Anterior cingulate cortex (tissue), 58 donors: ENCODE measurements at places on chromosomes 13 and 19.

GRCh38 chr13:22235950-22236290, 565.0 kb downstream of the FGF9 start:
- no peak for DNase-seq

- no peak for DNase-seq
Measured at GRCh38 chr13:98730441-98730840, 22.0 kb downstream of the SLC15A1 start.

- DNase-seq: no peak
Measured at GRCh38 chr19:7417671-7418324, 69.1 kb downstream of the ARHGEF18 start.

DNA sequence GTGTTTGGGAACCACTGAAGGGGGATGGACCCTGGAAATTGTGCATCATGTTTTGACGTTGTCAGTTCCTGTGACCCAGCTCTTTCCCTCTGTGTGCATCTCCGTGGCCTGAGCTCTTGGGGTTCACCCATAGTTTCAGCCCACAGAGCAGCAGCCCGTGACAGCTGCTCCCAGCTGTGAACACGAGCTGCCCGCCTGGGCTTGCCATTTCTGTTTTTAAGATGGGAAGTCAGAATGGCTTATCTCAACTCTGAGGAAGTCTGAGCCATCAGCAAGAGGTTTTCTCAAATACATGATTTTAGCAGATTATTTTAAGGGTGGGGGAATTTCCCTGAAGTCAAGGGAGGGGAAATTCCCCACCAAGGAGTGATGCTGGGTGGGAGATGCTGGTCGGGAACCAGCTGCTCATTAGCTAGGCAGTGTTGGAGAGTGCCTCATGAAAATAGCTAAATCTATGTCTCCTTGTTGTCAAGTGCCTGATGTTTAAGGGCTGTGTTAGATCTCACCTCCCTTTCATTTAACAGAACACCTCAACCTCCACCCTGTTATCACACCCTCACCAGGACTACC, 34.8 kb upstream of the C1QTNF9 start:
- peak; percentile 41 for DNase-seq

GRCh38 chr13:69951412-69951811, 156.2 kb upstream of the ATXN8OS start:
- no peak for DNase-seq

- DNase-seq: no peak
Measured at GRCh38 chr13:80618781-80619180, 277.9 kb upstream of the SPRY2 start.

GRCh38 chr19:55116859-55117662, at the start of gene PPP1R12C:
PPP1R12C (minus strand) TSS chr19:55117637; CDS start chr19:55117543, 94 bp downstream.
- DNase-seq: no peak

DNA sequence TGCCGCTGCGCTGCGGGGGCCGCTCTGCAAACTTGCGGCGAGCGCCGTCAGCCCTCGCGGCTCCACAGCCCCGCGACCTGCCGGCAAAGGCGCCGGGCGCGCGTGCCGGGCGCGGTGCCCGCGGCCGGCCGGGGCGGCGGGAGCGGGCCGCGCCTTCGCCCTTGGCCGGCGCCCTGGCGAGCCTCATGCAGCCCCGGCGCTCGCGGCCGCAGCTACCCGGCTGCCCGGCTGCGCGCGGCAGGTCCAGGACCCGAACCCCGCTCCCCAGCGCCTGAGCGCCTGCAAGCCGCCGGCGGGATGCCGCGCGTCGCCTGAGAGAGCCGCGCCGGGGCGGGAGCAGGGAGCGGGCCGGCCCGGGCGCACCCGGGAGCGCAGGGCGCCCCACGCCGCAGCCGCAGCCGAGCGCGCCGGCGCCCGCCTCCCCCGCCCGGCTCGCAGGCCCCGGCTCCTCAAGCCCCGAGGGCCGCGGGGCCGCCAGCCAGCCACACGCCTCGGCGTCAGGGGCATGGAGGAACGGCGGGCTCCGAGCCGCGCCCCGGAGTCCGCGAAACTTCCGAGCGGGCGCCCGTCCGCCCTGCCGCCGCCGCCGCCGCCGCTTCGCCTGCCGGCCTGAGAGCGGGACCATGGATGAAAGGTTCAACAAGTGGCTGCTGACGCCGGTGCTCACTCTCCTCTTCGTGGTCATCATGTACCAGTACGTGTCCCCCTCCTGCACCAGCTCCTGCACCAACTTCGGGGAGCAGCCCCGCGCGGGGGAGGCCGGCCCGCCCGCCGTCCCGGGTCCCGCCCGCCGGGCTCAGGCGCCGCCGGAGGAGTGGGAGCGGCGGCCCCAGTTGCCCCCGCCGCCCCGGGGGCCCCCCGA, 564 bp downstream of the HS6ST3 start:
- no peak for DNase-seq

GRCh38 chr19:38713227-38713649, 31.0 kb downstream of the CAPN12 start:
- DNase-seq: no peak

- no peak for DNase-seq
Measured at GRCh38 chr19:14471436-14472187, 3.5 kb downstream of the PTGER1 start.

DNA sequence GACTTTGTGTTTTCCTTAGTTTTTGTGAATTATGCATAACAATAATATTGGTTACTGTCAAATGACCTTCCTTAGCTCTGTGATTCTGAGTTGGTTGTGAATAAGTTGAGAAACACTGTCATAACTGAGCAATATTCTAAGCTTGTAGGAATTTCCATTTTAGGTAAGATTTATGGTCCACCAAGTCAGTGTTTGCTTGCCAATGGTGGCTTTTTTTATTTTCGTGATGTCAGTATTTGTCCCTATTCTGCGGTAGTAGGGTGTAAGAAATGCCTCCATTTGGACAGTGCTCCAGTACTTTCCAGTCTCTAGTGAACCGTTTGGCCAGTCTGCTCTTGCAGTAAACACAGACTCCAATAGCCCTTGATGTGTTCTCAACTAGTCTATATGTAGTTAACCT, 94.7 kb downstream of the FRY start:
- DNase-seq: no peak

- DNase-seq: no peak
Measured at GRCh38 chr19:18989316-18989715, 44.0 kb downstream of the SUGP2 start.

DNA sequence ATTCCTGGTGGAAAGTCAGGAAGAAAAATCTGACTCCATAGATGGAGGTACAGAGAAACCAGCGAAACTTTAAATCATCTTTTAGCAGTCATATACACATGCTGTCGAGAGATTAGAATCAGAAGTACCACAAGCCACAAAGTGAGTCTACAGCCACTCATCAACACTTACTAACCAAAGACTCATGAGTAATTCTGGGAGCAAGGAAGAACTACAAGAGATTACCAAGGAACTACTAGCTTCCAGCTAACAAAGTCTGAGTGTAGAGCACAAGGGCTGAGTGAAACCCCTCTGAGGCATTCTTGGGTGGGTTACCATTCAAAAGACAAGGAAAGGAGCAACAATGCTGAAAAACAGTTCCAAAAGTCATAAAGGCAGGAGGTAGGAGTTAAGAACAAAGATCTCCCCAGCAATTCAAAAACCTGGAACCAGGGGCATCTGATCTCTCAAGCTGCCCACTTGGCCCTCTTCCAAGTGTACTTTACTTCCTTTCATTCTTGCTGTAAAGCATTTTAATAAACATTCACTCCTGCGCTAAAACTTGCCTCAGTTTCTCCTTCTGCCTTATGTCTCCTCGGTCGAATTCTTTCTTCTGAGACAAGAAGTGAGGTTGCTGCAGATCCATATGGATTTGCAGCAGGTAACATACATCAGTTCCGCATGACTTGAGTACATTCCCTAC, 13.0 kb downstream of the RBM26 start:
- no peak for DNase-seq

DNA sequence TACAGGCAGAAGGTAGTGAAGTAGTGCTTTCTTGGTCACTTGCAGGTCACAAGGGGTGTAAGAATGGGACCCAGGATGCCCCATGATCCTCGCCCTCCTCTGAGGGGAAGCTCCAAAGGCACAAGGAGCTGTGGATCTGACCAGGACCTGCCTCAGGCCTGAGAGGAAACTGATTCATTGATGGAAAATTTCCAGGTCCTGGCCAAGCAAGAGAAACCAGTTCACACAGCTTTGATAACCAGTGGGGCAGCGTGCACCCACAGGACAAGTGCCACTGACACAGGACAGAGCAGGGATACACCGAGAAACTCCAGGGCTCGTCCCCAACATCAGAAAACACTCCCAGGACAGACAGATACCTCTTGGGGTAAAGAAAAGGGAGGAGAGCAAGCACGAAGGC, 177.1 kb downstream of the RBM26 start:
- DNase-seq: no peak

GRCh38 chr13:39822437-39822836, 167.0 kb downstream of the COG6 start:
- DNase-seq: no peak

- no peak for DNase-seq
Measured at GRCh38 chr13:50509167-50509566, 334.3 kb downstream of the DLEU7 start.

DNA sequence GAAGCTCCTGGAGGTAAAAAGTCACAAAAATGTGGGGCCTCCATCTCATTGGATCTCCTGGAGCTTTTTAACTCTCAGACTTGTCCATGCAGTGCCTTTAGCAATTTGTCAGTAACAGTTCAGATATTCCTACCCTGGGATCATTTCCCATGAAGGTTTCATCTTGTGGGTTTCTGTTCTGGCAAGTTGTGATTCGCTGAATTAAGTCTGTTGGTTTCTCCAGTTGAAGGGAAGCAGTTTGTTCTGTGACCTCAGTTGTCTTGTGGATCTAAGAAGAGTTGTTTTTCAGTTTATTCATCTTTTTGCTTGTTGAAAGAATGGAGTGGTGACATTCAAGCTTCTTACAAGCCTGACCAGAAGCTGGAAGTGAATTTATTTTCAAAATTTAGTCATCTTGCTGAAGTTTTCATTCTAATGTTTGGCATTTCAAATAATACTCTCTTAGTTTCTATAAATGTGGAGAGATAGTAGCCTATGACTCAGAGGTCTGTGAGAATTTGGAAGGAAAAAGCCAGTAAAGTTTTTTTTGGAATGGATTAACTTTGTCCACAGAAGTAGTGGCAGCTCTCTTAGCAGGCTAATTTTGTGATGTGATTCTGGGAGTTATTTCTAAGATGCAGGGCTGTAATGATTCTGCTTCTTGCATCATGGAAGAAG, 120.1 kb upstream of the CSNK1A1L start:
- no peak for DNase-seq

GRCh38 chr13:65855242-65855805, 1374.8 kb downstream of the PCDH9 start:
- no peak for DNase-seq
